ENCODE measurements at places on chromosomes 7 and 10.

- no peak for DNase-seq
These were observed 271.3 kb downstream of the STK31 start for GRCh38 chr7:23981314-23981713.

GRCh38 chr10:44520651-44521050, 135.8 kb upstream of the CXCL12 start:
- no peak for DNase-seq

DNA sequence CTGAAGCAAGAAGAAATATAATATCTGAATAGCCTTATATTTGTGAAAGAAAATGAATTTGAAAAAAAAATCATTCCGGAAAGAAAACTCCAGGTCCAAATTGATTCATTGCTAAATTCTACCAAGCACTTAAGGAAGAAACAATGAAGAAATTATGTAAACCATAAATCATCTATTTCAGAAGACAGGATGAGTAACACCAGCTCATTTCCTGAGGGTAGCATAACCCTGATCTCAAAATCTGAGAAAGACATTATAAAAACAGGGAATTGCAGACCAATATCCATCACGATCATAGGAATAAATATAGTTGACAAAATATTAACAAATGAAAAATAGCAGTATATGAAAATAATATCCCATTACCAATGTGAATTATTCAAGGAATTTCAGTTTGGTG, 70.1 kb upstream of the RAB18 start:
- no peak for DNase-seq

GRCh38 chr7:71752171-71752935, 620.4 kb downstream of the GALNT17 start:
- no peak for DNase-seq

DNA sequence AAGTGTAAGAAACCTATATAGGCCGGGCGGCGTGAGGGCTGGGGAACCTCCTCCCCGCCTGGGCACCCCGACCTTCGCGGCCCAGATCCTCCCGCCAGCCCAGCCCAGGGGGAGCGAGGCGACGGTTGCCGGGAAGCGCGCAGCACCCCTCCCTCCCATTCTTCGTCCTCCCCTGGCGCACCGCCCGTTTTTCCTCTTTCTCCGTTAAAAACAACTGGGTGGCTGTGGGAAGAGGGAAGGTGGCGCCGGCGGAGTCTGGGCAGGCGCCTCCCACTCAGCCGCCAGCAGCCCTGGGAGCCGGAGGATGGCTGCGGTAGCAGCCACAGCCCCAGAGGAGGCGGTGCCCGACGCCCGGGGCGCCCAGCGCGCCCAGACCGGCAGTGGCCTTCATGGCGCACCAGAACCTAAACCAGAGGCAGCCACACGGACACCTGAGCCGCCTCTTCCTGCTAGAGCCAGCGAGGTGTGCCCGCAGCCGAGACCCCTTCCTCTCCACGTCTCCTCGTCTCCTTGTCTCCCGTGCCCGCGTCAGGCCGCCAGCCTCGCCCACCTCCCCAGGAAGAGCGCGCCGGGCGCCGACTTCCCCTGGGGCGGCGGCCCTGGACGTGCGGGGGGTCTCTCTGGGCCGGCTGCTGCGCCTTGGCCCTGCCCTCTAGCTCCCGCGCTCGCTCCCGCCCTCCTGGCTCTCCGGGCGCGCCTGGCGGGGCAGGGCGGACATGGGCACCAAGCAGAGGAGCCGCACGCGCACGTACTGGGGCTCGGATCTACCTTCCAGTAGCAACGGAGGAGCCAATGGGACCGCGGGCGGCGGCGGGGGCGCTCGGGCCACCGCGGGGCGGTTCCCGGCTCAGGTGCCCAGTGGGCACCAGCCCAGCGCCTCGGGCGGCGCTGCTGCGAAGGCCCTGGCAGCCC, 32.8 kb upstream of the SFTPD start:
- no peak for DNase-seq

- no peak for DNase-seq
These were observed 18.0 kb downstream of the SEMA3C start for GRCh38 chr7:80900583-80901576.

DNA sequence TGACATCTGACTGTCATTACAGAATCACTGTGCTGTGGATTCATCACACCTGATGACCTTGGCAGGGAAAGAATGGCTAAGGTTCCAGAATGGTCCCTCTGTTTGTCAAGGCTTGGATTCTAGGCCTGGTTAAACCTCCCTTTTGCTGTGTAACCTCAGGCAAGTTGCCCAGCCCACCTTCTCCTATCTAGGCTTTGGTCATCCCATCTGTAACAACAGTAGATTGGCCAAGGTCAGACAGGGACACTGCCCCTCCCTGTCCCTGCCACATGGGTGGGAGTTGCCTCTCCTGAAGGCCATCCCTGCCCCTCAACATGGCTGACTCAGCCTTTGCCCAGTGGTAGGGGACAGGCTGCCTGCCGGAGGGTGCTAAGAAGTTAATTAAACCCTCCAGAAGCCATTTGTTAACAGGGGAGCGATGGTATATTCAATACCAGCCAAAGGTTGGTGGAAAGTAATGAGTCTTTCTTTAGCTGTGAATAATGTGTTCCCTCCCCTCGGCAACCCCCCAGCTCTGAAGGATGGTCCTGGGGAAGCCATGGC, 149.8 kb upstream of the PCBD1 start:
- no peak for DNase-seq

DNA sequence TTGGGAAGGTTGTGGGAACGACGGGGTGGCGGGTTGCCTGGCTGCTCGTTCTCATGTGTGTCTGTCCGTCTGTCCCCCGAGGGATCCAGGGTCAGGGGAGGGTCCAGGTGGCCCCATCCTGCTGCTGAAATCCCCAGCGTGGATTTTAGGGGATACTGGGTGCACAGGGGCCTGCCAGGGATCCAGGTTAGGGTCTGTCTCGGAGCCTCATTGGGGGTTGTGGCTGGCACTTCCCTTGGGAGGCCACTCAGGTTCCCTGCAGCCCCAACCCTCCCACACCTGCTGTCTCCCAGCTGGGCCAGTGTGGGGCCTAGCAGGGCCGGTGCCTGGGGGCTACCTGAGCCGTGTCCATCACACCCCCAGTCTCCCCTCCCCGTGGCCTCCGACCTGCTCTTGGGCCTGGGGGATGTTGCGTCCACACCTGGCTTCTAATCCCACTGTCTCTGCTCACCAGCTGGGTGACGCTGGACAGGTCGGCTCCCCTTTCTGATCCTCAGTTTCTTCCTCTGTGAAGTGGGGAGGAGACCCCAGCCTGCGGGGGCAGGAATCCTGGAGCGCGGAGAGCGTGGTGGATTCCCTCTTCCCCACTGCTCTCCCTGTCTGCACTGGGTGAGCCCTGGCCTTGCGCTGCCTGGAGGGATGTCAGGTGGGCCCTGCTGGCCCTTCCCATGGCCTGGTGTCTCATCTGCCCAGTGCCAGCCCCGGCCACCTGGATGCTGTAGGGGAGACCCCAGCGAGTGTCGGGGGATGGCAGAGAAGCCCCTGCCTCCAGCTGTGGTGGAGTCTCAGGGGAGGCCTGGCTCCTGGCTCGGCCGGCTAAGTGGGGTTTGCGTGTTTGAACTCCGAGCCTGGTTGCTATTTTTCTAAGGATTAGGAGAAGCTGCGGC, 81.6 kb downstream of the UNCX start:
- DNase-seq: no peak

DNA sequence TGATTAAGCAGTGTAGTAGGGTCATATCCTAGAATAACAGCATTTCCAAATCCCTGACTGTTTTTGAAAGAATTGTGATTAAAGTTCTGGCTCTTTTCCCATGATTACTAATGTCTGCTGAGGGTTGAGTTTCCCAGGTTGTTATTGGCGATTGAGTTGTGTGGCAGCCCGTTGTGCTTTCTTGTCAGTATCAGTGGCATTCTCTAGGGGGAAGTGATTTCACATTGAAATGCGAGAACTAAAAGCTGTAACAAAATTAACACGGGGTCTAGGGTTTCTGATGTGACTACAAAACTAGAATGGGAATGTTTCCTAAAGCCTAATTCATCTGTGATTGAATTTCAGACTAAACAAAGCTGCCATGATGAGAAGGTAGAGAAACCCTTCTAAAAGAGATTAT, 349.4 kb downstream of the EXOC4 start:
- no peak for DNase-seq

- DNase-seq: no peak
These were observed 120.3 kb downstream of the FOXP2 start for GRCh38 chr7:114534953-114535352.

DNA sequence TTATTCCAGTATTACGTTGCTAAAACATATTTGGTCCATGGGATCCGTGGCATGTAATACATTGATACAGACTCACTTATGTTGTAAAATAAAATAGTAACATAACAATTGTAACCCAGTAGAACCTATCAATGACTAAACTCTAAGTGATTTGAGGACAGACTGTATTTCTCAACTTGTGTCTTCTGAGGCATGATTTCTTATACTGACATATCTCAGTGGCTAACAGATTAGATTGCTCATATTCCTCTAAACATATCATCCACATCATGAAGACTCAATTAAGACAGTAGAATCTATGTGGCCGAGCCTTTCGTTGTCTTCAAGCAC, 72.3 kb downstream of the CREB5 start:
- no peak for DNase-seq

DNA sequence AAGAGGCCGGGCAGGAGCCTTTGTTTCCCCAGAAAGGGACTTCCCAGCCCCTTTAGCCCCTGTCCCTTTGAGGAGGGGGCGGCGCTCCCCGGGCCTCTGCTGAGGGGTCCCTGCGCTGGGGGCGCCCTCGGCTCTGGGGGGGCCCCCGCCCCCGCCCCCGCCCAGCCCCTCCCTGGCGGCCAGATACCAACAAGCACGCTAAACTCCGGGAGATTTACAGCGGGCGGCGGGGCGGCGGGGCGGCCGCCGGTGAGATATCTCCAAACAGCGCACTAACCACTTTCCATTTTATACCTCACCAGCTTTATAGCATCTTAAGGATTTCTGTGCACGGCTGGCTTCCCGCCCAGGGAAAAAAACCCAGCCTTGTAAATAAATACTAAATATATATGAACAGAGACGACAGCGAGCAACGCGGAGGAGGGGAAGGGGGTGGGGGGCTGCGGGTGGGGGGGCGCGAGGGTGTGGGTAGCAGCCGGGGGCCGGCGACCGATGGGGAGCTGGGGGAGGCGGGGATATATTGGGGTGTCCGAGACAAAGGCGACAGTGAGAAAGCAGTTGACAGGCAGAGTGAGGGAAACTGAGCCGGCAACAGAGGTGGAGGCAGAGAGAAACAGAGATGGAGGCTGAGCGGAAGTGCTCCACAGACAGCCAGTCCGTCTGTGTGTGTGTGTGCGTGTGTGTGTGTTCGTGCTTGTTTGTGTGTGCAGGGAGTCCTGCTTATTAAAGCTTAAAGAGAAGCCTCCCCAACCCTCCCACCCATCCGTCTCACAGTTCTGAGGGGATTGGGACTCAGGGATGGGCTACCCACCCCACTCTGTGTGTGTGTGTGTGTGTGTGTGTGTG, 85.8 kb downstream of the HIF1AN start:
- no peak for DNase-seq

DNA sequence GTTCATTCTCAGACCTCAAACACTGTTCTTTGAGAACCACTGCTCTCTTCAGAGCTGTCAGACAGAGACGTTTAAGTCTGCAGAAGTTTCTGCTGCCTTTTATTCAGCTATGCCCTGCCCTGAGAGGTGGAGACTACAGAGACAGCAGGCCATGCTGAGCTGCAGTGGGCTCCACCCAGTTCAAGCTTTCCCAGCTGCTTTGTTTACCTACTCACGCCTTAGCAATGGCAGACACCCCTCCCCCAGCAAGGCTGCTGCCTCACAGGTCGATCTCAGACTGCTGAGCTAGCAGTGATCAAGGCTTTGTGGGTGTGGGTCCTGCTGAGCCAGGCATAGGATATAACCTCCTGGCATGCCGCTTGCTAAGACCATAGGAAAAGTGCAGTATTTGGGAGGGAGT, 80.5 kb upstream of the CYP2C9 start:
- DNase-seq: no peak

DNA sequence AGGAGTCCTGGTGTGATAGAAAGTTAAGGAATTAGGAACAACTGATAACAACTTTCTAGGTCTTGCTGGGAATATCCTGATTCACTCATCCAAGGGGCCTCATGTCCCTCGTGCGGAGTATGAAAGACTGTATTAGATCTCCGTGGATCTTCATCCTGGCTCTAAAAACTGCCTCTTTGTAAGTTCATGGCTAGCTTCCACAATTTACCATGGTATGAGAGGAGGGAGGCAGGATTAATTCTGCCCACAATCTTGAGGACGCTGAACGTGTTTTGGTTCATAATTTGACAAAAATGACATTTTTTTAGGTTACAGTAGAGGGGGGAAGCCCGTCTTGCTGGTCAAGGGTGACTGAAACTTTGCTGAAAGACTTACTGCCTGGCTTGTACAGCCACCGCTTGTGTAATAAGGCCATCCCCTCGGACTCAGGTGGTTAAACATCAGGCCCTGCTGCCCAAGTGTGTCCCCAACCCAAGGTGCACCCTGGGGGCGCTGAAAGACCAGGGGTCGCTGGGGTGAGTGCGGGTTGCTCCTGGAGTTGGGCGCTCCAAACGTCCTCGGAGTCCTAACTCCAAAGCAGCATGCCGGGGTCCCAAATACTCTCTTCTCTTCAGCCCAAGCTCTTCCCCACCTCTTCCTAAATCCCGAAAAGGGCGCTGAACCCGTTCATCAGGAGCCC, 733 bp downstream of the HIBADH start:
- DNase-seq: no peak

- no peak for DNase-seq
These were observed 80.8 kb downstream of the DNAJB9 start for GRCh38 chr7:108650467-108650866.

DNA sequence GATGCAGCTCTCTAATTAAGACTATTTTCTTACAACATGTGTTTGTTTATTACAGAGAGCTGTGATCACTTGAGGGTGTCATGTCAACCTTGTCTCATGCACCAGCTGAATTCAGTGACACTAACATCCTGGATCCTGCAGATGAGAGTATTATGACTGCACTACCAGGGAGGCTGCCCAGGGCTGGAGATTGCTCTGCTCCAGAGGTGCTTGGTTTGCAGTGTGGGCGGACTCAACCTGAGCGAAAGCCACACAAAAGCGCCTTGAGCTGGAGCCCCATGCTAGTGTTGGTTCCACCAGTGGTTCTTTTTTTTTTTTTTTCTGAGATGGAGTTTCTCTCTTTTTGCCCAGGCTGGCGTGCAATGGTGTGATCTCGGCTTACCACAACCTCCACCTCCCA, 33.8 kb upstream of the ATXN7L1 start:
- no peak for DNase-seq

DNA sequence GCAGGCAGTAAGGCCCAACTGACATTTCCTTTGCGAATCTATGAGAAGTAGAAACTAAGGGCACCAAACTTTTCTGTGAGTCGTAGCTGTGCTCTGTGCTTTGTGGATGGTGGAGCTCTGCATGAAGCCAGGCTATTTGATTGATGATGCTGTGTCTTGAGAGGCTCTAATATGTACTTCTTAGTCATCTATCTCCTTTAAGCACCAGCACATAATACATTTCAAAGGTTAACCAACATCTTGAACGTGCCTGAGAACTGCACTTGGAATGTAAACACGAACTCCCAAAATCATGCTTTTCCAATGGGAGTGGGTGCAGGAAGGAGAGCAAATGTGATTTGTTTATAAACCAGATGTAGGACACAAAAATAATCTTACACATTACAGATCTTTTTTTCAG, 411.6 kb downstream of the PARD3 start:
- no peak for DNase-seq
